ENCODE measurements at places on chromosomes 3 and 15. TPM values are rescaled to one million over a fixed set of nuclear protein-coding genes. Genes with fewer than 3 reads are reported as not detected.
A peak's percentile ranks its signal among the peaks of the same experiment; 100 is the strongest.

The DNASE1L3 gene
- 7.2 TPM for total RNA-seq

The ACTRT3 gene
- 0.49 TPM for total RNA-seq

The CALML4 gene
- 5.0 TPM for total RNA-seq

The GPR160 gene
- 65.5 TPM for total RNA-seq

The SCN11A gene
- total RNA-seq = 0.16 TPM

The ACSBG1 gene
- total RNA-seq = 0.07 TPM

The RPUSD3 gene
- total RNA-seq = 55.7 TPM

The ERICH6 gene
- not detected for total RNA-seq

The ARGFX gene
- not detected for total RNA-seq

The HRH1 gene
- not detected for total RNA-seq

The ARNT2 gene
- total RNA-seq = not detected

DNA sequence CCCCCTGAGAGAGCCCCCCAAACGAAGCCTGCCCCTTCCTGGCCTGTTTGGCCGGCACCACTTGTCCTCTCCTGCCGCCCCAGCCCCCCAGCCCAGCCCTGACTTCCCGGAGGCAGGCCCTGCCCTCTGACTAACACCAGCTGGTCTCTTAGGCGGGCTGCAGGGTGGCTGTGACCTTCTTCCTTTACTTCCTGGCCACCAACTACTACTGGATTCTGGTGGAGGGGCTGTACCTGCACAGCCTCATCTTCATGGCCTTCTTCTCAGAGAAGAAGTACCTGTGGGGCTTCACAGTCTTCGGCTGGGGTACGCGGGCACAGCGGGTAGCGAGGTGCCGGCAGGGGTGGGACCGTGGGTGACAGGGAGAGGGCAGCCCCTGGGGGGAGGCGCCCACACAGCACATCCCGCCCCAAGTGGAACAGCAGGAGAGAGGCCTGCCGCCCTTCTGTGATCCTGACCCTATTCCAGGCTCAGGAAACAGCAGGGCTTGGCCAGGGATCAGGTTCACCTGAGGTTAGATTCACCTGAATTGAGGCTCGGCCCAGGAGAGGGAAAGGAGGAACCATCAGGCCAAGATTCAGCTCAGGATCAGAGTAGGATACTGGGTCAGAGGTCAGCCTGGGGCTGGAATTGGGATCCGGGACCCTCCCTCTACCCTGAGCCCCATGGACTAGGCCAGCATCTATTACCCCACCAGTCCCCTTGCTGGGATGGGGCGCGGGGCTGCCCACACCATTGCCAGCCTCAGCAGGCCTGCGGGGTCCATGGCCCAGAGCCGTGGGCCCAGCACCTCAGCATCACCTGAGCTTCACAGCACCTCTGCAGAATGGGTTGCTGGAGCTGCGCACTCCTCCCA lies 21.9 kb downstream of the PTH1R start:
- no peak for DNase-seq

- DNase-seq = no peak
Observed at GRCh38 chr3:12380461-12380860, 91.6 kb downstream of the PPARG start.

- no peak for DNase-seq
Observed at GRCh38 chr3:117193390-117193789, 483.8 kb downstream of the TUSC7 start.

DNA sequence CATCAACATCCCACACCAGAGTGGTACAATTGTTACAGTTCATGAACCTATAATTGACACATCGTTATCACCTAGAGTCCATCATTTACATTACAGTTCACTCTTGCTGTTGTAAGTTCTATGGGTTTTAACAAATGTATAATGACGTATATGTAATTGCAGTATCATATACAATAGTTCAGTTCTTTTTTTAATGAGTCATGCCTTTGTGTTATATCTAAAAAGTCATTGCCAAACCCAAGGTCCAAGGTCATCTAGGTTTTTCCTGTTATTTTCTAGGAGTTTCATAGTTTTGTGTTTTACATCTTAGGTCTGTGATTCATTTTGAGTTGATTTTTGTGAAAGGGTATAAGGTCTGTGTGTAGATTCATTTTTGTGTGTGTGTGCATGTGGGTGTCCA lies 160.9 kb upstream of the GALNT15 start:
- DNase-seq = no peak

DNA sequence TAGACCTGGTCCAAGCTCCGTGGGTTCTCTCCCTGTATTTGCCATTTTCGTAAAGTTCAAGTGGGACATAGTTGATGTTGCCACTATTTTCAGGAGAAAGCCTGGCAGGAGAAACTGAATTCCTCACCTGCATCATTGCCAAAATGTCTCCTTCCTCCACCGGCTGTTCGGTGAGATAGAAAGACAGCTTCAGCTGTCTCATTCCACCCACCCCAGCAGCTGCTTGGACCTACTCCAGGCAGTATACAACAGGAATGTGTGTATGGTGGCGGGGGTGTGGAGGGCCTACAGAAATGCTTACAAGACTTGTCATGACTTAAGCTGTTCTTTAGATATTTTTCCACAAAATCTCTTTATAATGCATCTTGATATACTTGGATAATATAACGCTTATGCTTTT lies 132.7 kb upstream of the RAP2B start:
- DNase-seq = no peak

- DNase-seq = no peak
Observed at GRCh38 chr3:74603292-74603691, 11.2 kb downstream of the CNTN3 start.

- DNase-seq = no peak
Observed at GRCh38 chr3:108755686-108756085, 1.5 kb downstream of the RETNLB start.

DNA sequence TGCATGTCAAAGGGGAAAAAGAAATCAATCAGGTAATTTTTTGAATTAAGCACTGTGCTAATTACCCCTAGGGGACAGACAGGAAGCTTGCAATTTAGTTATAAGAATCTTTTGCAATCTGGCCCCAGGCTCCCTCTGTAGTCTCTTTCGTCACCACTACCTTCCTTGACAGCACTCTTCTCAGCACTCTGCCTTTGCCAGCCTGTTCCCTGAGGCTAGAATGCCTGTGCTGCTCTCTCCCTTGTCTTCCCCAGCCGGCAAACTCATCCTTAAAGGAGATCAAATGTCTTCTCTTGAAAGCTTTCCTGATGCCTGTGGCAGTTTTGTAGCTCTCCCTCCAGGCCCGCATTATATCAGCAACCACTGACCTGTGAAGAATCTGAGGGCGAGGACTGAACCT lies 32.4 kb upstream of the PRTG start:
- no peak for DNase-seq

DNA sequence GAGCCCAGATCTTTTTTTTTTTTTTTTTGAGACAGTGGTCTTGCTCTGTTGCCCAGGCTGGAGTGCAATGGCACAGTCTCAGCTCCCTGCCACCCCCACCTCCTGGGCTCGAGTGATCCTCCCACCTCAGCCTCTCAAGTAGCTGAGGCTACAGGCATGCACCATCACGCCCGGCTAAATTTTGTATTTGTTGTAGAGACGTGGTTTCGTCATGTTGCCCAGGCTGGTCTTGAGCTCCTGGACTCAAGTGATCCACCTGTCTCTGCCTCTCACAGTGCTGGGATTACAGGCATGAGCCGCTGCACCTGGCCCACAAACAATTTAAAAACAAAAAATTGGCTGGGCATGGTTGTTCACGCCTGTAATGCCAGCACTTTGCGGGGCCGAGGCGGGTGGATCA lies 22.6 kb upstream of the SLC6A6 start:
- DNase-seq = no peak

- no peak for DNase-seq
Observed at GRCh38 chr3:21754839-21755238, 3.8 kb upstream of the ZNF385D start.

- DNase-seq = no peak
Observed at GRCh38 chr3:169337500-169338078, 325.9 kb downstream of the MECOM start.

DNA sequence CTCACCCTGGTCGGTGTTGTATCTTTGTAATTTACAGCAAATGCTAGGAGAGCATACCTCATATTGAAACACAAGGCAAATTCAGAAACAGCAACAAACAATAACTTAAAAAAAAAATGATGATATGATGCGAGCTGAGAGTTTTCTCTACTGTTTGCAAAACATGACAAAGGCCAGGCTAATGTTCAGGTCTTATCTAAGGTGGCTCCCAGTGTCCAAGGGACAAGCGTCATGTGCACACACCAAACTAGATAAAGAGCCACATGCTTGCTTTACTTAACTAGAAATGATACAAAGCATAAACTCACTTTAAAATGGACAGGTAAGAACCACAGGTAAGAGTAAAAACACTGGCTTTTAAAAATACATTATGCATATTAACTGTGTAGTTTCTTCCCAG lies 375.9 kb downstream of the FOXP1 start:
- no peak for DNase-seq

DNA sequence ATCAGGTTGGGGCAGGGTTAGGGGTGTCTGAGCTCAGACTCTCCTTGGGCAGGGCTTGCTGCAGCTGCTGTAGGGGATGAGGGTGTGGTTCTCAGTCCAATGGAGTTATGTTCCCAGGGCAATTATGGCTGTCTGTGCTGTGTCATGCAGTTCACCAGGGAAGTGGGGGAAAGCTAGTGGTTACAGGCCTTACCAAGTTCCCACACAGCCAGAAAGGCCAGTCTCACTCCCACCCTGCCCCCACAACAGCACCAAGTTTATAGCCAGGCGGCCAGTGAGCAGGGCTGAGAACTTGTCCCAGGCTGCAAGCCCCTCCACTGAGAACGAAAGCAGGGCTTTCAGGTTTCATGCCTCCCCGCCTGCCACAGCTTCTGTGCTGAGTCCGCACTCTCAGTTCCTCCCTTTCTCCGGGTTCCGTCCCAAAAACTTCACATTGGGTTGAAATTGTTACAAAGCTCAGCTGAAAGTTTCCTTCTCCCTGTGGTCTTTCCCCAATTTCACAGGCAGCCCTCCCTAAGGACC lies 19.6 kb upstream of the CPOX start:
- no peak for DNase-seq

- DNase-seq = no peak
Observed at GRCh38 chr15:48888836-48889235, 10.9 kb downstream of the EID1 start.

DNA sequence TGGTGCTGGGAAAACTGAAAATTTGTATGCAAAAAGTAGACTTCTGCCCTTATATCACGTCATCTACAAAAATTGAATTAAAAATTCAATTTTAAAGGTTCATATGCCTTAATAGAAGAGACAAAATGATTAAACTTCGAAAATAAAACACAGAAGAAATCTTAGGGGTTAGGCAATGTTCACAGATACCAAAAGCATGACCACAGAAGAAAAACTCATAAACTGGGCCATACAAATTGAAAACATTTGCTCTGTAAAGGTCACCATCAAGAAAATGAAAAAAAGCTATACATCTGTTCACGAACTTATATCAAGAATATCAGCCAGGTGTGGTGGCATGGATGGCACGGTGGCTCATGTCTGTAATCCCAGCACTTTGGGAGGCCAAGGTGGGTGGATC lies 245.1 kb downstream of the PCCB start:
- no peak for DNase-seq

DNA sequence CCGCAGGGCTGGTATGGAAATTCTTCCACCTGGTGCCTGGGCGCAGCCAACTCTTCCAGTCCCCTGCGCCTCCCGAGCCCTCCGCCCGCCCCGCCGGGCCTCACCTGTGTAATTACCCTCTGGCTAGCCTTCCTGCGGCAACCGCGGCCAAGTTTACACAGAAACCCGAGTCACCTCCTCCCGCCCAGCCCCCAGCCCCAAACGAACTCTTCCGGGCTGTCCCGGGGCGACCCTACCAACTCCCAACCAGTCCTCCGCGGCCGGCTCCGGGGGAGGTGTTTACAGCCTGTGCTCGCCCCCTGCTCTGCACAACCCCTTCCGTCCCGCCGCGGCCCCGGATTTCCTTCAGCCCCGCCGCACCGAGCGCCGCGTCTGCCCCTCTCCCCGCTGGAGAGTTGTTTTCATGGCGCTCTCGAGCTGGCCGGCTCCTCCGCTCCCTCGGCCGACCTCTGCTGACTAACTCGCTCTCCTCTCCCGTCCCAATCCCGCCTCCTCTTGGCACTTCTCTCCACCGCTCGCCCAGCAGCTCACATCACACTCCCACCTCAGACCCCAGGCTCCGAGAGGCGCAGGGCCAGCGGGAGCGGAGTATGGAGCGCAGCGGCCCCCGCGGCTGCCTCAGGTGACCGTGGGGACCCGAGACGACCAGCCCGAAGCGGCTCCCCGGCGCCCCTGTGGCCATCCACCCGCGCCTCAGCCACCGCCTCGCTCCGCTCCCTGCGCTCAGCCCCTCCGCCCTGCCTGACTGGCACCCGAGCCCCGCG lies 538 bp downstream of the ATOSA start:
- peak; percentile 57 for DNase-seq

DNA sequence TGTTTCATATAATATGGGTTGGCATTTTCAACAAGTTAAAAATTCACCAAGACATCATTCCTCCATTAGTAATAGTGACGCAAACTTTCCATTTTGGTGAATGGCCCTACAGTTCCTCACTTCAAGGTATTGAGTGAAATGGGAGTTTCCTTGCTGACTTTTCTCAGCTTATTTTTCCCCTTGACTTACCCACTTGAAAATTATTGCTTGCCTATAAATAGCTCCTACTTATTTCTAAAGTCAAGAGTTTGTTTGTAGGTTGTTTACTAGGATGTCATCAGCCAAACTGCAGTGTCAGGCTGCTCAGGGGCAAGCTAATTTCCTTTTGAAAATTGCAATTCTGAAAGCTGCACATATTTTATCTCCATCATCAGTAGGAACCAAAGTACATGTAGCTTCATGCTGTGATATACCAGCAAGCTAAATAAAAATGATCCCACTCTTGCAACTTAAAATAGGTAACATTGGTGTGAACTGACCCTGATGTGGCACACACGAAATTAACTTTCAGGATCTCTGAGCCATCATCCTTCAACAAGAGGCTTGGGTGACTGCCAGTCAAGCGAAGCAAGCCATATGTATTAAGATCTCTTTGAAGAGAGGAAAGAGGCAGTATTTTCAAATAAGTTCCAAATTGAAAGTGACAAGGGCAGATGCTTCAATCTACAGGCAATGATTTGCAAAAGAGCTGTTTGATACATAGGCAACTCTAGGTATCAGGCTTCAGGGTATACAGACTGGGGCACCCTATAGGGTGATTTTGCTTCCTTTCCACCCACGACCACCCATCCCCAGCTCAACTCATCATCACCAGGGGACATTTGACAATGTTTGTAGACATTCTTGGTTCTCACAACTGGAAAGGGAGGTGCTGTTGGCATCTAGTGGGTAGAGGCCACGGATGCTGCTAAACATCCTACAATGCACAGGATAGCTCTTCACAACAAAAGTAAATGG lies 66.8 kb upstream of the RASGRP1 start:
- DNase-seq = no peak
